ENCODE measurements at places on chromosomes 6 and 20.

- no peak for DNase-seq
Measured at GRCh38 chr6:1644516-1645060, 34.9 kb downstream of the FOXC1 start.

DNA sequence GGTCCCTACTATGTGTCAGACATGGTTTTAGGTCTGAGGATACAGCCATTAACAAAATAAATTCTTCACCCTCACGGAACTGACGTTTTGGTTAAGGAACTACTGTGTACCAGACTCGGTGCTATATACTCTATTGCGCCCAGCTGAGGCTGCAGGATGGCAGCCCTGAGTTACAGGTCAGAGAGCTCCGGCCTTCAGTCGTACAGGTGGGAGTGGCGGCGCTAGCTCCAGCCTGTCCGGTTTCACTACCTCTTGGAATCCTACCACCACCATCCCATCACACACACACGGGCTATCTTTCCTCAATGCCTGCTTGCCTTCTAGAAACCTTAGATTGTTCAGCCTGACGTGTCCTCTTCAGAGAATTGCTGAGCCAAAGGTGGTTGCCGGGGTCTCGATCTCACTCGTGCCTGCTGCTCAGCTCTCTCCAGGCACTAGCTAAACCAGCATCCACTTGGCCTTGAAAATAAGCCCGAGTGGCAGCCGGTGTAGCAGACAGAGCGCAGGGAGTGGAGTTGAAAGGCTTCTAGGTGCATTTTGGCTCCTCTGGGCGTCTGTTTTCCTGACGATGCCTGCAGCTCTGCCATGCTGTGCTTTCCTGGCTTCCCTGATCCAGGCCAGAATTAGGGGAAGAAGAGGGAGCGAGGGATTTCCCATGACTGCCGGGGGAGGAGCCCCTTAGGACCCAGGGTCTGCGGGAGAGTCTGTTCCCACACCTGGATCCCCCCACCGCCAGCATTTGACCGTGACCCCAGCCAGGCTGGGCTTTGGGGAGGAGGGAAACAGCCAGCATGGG is 1.1 kb upstream of the TCF15 start:
- DNase-seq = no peak

DNA sequence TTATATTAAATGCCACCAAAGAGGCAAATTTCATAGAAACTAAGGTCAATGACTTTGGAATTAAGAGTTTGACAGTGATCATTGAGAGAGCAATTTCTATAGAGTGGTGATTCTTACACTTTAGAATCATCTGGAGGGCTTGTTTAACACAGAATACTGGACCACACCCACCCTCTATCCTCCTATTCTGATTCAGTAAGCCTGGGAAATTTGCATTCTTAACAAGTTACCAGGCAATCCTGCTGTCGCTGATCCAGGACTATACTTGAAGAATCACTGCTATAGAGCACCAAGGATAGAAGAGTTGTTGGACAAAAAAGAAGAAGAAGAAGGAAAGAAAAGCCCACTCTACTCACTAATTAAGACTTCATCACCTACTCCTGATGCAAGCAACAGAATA is 21.3 kb upstream of the TBX18 start:
- DNase-seq = no peak

DNA sequence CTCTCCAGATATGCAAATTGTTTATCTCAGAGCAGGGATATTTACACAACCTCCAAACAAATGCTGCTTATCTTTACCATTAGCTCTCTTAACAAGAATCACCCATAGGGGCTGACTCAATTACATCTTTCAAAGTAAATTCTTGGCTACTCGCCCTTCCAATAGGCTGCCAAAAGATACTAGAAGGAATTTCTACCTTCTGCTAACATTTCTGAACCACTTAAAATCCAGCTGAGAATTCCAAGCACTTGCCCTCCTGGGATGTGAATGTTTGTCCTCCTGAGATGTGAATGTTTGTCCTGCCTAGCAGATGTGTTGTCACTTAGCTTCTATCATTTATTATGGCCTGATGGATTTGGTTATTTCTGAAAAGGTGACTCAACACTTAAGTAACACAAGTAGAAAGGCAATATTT is 388.0 kb downstream of the GJA1 start:
- no peak for DNase-seq

GRCh38 chr6:157560691-157561413 is 179.9 kb downstream of the ZDHHC14 start:
- no peak for DNase-seq

- DNase-seq = no peak
Measured at GRCh38 chr6:128252341-128253176, 267.8 kb downstream of the PTPRK start.

GRCh38 chr6:17589406-17590096 is 10.6 kb upstream of the FAM8A1 start:
- DNase-seq = no peak

- no peak for DNase-seq
Measured at GRCh38 chr20:19368351-19368750, 155.9 kb downstream of the SLC24A3 start.

- DNase-seq = no peak
Measured at GRCh38 chr20:7123457-7123856, 356.0 kb downstream of the BMP2 start.

DNA sequence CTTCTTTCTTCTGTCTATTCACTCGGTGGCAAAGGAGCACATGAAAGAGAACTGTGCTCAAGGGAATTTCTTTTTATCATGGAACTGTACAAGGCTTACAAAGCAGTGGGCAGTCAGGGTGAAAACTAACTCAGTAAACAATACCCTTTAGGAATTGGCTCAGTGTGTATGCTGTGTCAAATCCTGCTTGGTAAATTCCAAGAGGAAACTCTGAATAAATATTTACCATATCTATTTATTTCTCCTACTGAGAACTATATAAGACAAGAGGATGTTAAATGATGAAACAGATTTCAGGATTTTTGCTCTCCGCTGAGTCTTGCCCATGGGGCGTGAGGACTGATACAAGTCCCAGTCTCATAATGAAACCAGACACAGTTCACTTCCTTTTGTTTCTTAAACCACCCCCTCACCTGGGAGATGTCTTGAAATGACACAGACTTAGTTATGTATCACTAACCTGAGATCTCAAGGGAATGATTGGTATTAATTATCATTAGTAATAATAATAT is 188.8 kb downstream of the BACH2 start:
- DNase-seq = no peak

DNA sequence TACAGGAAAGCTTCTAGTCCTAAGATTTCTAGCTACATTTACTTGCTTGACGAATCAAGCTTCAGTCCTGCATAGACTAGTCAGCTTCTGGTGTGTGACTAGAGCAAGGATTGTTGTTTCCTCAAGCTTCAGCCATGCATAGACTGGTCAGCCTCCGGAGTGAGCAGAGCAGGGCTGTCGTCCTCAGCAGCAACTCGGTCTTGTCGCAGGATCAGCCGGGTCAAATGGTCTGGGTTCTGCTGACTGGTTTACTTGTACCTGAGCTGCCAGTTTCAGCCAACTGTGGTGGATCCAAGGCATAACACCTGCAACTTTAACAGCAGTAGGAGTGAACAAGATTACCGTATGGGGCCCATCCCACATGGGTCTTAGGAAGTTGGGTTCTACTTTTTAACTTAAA is 10.8 kb upstream of the GMPR start:
- DNase-seq = no peak

GRCh38 chr6:56484669-56485068 is 158.0 kb downstream of the DST start:
- no peak for DNase-seq

- DNase-seq = no peak
Measured at GRCh38 chr20:52209154-52209571, 17.6 kb upstream of the ZFP64 start.

- peak; percentile 9 for DNase-seq
Measured at GRCh38 chr20:61263084-61263695, 11.1 kb downstream of the CDH4 start.

DNA sequence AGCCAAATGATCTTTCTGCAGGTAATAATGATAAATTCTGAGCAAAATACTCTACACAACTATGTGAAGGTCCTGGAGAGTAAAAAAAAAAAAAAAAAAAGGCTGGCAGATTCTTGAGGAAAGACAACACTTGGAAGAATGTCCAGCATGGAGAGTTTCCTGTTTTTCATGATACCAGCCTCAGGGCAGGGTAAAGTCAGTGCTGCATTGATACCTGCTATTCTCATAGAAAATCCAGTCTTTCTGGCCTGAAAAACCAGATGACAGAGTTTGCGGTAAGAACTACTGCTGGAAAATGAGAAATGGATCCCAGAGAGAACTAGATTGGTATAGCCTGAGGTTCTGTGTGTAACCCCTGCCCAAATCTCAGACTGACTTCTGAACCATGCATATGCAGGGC is 89.1 kb downstream of the AFG1L start:
- DNase-seq = no peak

DNA sequence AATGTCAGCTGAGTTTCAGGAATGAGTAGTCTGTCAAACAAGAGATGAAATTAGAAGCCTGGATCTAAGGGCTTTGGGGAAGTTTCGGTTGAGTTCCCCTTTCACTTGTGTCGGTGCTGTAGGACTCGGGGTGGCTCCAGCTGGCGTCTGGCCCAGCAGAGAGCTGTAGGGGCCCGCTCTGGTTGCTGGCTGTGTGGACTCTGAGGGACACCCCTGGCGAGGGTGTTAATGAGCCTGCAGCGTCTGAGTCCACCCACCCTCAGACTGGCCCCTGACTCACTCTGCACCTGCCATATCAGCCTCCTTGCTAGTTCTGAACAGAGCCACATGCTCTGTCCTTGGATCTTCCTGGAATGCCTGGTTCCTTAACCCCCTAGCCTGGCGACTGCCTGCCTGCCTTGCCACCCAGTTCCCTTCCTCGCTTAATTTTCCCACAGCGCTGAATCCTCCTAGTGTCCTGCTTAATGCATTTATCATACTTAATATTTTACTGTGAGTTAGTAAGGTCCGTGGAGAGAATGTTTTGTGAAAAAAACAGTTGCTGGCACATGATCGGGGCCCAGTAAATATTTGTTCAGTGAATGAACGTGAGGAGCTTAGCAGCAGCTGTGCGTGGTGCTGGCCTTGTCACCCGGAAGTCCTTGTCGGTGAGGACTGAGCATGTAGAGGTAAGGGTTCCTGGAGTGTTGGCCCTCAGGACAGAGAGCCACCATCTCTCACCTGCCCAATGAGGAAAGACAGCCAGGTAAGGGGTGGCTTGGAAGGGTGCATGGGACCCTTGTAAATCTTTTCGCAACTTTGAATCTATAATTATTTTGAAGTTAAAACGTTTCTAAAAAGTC is 1.6 kb downstream of the DNAJC5 start:
- no peak for DNase-seq

GRCh38 chr20:53425481-53425880 is 168.2 kb downstream of the ZNF217 start:
- no peak for DNase-seq

DNA sequence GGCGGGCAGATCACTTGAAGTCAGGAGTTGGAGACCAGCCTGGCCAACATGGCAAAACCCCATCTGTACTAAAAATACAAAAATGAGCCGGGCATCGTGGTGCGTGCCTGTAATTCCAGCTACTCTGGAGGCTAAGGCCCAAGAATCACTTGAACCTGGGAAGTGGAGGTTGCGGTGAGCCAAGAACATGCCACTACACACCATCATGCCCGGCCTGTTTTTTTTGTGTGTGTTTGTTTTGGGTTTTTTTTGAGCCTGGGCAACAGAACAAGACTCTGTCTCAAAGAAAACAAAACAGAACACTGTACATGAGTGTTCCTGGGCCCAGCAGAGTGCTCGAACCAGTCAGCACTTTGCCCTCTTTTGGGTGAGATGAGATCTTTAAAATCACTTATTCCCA is 159.1 kb downstream of the MTHFD1L start:
- DNase-seq = no peak

DNA sequence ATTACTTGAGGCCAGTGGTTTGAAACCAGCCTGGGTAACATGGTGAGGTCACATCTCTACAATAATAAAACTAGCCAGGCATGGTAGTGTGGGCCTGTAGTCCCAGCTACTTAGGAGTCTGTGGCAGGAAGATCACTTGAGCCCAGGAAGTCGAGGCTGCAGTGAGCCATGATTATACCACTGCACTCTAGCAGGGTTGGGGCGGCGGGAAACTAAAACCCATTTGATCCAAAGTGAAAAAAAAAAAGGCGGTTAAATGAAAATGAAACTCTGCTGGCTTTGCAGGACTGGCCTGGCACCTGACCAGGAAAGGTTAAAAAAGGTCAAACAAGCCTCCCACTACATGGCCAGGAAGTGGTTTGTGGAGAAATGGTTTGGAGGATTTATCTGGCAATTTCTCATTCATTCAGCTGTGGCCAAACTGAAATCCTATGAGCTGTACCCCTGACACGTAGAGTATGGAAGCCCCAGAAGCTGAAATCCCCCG is 36.6 kb downstream of the MTRES1 start:
- no peak for DNase-seq

DNA sequence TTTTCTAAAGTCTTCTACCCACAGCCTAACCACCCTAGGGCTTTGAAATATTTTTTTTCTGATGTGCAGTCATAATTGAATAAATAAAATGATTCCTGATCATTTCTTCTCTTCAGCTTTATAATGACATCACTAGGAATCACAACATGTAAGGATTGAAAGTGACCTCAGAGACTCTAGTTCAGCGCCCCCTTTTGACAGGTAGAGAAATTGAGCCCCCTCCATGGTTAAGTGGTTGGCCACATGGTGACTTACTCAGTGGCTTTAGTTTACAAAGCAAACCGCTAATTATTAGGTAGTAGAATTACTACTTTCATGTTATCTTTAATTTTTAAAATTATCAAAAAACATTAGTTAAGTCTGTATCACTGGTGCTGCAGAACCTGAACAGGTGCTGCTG is 13.3 kb upstream of the SLC2A12 start:
- no peak for DNase-seq

DNA sequence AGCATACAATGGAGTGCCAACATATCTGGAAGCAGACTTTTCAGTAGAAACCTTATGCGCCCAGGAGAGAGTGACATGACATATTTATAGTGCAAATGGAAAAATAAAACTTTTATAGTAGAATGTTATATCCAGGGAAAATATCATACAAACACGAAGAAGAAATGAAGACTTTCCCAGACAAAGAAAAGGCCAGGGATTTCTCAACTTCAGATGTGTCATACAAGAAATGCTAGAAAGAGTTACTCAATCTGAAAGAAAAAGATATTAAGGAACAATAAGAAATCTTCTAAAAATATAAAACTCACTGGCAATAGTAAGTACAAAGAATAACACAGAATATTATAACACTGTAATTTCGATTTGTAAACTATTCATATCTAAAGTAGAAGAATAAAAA is 1269.3 kb downstream of the GRIK2 start:
- no peak for DNase-seq

- no peak for DNase-seq
Measured at GRCh38 chr6:150256618-150257272, 112.1 kb upstream of the IYD start.

- no peak for DNase-seq
Measured at GRCh38 chr6:136521427-136521826, 28.8 kb downstream of the MAP7 start.

GRCh38 chr6:45930420-45931040 is 85.1 kb downstream of the CLIC5 start:
- DNase-seq = peak; percentile 29
